Fibroblast of gingiva (primary cell): ENCODE measurements at places on chromosomes 4 and X.
A peak's percentile ranks its signal among the peaks of the same experiment; 100 is the strongest.

DNA sequence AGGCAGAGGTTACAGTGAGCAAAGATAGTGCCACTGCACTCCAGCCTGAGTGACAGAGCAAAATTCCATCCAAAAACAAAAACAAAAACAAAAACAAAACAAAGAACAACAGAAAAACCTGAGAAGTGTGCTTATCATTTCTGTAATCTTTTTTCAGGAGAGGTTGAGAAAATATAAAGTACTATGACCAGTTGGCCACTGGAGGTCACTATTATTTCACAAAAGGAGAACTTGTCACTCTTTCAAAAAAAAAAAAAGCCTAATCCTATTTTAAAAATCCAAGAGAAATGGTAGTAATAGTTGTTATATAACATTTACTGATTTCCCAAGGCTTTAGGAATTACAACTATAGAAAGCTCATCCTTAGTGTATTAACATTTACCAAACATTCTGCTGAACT, 24.9 kb upstream of the RNF150 start:
- peak; percentile 19 for DNase-seq

DNA sequence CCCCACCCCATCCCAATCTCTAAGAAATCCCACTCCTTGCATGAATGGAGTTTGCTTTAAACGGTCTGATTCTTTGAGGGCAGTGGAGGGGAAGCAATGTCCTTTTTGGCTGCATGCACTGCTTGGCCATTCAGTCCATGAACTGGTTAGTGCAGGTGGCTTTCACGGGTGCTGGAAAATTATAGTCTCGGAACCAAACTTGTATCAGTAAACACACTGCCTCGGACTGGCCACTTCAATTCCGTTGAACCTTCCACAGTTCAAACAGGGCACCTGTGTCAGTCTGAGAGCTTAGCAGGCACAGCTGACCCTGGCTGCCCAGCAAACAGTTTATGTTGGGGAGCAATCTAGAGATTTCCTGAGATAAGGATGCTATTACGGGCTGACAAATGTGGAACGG, 255.6 kb downstream of the DHX15 start:
- no peak for DNase-seq

- no peak for DNase-seq
Observed at GRCh38 chrX:87265518-87265917, 252.1 kb upstream of the KLHL4 start.

DNA sequence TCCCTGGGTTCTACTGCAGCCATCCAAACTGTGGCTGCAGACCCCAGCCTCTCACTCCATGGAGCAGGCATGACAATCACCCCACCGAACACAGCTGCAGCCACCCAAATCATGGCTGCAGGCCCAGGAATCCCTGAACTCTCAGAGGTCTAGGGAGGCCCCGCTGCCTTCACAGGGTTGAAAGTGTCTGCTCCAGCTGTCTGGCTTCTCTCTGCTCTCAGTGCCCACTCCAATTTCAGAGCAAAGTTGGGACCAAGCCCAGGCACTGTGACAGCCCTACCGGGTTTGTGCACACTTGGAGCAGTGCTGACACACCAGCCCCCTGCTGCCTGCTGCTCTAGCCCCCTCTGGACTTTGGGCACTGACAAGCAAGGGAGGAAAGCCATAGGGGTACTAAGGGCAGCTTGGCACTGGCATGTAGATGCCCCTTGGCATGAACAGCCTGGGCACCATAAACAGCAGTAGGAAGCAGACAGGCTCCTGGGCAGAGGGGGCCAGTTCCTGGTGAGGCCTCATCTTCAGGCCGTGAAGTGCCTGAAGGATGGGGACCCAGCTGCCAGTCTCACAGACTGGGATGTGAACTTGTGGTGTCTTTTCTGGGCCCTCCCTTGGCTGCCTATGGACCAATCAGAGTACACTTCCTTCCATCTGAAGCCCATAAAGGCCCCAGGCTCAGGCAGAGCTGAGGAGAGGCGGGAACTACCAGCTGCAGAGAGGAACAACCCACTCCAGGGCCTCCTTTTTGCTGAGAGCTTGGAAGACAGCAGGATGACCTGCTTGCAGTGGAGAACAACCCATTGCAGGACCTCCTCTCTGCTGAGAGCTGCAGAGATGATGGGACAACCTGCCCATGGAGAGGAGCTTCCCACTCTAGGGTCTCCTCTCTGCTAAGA, 68.8 kb downstream of the TECRL start:
- no peak for DNase-seq

DNA sequence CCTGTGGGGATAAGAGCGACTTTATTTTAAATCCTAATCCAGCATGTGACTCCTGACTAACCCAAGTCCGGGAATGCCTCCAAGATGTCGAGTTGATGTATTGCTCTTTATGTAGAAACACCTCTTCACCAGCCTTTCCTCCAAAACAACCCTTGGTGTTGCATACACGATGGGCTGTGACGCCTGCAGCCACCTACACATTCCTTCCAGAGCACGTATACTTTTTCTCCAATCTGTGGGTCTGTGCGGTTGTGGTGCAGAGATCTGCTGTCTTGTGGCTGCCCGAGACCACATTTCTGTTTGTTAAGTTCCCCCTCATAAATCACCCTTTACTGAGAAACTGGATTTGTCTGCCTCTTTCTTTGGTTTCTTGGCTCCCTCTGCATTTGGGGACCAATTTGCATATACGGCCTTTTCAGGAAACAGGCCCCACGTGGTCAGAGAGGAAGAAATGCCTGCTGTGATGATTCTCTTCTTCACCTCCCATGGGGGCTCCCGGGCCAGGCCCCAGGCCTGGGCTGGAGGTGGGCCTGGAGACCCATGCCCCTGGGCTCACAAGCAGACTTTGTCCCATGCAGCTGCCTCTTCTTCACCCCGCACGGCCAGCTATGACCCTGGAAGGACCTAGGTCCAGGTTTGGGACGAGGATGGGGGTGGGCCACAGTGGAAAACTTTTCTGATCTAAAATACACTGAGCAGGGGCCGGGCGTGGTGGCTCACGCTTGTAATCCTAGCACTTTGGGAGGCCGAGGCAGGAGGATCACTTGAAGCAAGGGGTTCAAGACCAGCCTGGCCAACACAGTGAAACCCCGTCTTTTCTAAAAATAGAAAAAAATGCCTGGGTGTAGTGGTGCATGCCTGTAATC, 21.4 kb upstream of the AFAP1 start:
- peak; percentile 44 for DNase-seq

- DNase-seq: peak; percentile 22
Observed at GRCh38 chr4:106868381-106869035, 167.6 kb downstream of the DKK2 start.

DNA sequence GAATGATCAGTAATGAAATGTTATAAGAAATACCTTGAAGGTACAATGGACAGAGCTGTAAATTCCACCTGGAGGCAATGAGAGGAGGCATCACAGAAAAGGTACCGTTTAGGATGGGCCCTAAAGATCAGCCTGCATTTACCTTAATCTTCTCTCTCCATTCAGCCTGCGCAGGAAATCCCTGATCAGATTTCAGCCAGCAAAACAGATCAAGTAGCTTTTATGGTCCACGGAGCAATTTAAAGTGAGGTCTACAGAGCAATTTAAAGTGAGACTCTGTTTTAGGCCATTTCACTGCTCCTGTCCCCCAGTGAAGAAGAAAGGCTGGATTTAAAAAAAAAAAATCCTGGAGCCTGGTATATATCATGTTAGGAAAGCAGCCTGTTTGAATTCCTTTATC, 195.1 kb upstream of the VCX start:
- no peak for DNase-seq

DNA sequence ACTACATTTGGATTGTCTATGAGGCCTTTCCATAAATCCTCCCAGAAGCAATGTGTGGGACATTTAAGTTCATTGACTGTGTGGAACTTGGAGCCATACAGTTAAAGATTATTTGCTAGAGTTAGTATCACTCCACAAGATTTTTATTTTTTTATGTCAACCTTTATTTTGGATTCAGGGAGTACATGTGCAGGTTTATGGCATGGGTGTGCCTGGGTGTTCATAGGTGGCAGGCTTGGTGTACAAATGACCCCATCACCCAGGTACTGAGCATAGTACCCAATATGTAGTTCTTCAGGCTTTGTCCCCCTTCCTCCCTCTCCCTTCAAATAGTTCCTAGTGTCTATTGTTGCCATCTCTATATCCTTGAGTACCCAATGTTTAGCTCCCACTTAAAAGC, 199.8 kb upstream of the ZFP42 start:
- DNase-seq: no peak

DNA sequence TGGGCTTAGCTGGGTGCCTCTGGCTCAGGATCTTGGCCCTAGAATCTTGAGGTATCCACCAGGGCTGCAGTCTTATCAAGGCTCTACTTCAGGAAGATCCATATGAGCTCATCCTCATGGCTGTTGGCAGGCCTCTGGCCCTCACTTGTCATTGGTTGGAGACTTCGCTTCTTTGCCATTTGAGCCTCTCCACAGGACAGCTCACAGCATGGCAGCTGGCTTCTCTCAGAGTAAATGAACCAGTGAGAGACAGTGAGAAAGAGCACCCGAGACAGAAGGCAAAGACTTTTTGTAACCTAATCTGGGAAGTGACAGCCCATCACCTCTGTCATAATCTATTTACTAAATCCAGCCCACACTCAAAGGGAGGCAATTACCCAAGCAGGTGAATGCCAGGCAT, 236.8 kb downstream of the GPAT3 start:
- no peak for DNase-seq

- DNase-seq: no peak
Observed at GRCh38 chr4:10074076-10074766, 42.4 kb downstream of the WDR1 start.

GRCh38 chrX:69412661-69413060, 91.5 kb upstream of the NALF2 start:
- no peak for DNase-seq

GRCh38 chrX:21590012-21590776, 67.9 kb downstream of the KLHL34 start:
- no peak for DNase-seq

GRCh38 chr4:43457866-43458265, 565.4 kb downstream of the GRXCR1 start:
- DNase-seq: no peak

GRCh38 chrX:140775211-140775610, 65.7 kb downstream of the LINC00632 start:
- DNase-seq: no peak

DNA sequence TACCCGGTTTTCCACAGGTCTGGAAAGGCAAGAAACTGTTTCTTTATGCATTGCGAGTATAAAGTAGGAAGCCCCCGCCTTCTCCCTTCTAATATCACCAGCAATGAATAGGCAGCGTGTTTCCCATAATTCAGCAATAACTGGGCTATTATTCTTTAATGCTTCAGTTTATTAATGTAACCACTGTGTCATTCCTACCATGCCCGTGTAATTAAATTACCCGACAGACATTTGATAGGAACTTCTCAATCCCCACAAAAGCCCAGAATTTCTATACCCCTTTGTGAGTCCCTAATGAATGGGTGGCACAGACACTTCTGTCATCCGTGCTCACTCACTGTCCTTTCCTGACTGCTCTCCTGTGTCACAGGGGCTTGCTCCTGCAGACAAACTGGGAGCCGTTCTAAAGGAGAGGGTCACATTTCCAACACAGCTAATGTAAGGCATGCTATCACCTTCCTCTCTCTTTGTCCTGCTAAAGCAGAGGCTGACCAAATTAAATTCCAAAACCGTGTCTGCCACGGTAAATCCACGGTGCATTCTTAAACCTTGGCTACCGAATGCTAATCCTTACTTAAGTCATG, 108.5 kb upstream of the MID1 start:
- DNase-seq: no peak

- DNase-seq: no peak
Observed at GRCh38 chr4:92344216-92344615, 40.5 kb downstream of the GRID2 start.

DNA sequence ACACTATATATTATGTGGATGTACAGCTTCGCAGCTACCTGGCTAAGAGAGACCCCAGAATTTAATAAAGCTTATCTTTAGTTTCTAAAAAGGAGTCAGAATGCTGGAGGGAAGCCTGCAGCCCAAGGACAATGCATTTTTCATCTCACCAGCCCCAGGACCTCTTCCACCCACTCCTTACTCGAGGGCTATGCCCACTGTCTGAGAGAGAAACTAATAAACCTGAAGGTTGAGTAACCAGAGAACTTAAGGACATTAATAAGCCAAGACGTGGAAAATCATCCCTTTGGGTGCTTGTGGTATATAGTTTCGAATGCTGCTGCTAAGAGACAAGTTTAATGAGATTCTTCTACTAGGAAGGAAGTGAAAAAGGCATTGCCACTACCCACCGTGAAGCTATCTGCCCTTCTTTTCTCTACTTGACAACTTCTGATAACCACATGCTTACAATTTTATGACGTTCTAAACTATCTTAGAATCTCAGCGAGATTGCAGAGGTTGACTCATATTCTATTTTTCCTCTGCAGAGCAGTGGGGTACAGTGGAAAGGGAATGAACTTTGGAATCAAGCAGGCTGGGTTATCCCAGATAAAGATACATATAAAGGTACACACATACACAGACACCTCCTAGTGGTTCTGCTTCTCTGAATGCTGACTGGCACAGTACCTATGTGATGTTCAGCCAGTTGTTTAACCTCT, 3.3 kb downstream of the RELL1 start:
- DNase-seq: no peak

GRCh38 chrX:99242001-99242400, 1168.1 kb downstream of the PCDH19 start:
- DNase-seq: no peak

GRCh38 chr4:101008503-101008902, 338.8 kb downstream of the PPP3CA start:
- no peak for DNase-seq

DNA sequence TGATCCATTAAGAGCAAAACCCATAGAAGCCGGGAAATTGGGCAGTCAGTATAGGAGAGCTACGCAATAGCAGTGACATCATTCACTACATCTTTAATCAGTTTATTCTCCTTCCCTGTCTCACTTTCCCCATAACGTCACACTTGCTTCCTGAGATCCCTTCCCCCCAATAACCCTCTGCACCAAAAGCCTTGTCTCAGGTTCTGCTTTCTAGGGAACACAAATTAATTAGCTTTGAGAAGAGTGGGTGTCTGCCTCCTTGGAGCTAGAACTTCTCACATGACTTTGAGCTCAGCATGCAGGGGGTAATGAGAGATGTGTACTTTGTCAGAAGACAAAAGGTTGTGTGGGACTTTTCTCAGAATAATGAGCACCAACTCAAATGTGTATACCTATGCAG, 128.3 kb upstream of the MAOA start:
- DNase-seq: no peak

GRCh38 chr4:145720656-145721055, 40.7 kb downstream of the C4orf51 start:
- no peak for DNase-seq

GRCh38 chrX:2559124-2559523, 58.3 kb upstream of the DHRSX start:
- peak; percentile 90 for DNase-seq

GRCh38 chrX:115134382-115134781, 54.8 kb upstream of the RBMXL3 start:
- DNase-seq: no peak

DNA sequence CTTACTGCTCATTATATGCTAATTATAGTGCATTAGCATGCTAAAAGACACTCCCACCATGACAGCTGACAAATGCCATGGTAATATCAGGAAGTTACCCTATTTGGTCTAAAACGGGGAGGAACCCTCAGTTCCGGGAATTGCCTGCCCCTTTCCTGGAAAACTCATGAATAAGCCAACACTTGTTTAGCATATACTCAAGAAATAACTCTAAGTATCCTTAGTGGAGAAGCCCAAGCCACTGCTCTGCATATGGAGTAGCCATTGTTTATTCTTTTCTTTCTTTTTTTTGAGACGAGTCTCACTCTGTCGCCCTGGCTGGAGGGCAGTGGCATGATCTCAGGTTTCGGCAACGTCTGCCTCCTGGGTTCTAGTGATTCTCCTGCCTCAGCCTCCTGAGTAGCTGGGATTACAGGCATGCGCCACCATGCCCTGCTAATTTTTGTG, 15.5 kb downstream of the NUDT6 start:
- no peak for DNase-seq

- DNase-seq: no peak
Observed at GRCh38 chrX:12951595-12951975, 23.3 kb upstream of the TMSB4X start.
